ENCODE measurements at places on chromosomes 16 and 17.

- no peak for DNase-seq
These were observed 2.2 kb downstream of the GJC1 start for GRCh38 chr17:44827863-44828262.

DNA sequence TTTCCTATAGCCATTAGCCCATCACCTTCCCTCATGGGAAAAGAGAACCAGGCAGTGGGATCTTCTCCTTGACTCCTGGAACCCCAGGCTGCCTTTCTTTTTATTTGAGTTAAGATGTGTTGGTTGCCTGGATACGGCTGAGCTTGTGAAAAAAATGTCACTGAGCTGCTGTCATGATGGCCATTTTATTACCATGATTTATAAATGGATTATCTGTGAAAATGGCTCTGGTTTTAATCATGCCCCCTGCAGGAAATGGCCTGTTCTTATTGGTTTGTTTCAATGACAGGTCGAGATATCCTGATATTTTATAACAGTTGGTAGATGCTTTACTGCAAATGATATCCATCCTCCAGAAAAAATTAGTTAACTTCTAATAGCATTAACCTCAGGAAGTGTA, 640.4 kb downstream of the CDH11 start:
- no peak for DNase-seq

- DNase-seq: no peak
These were observed 100.3 kb downstream of the ADCY9 start for GRCh38 chr16:4016005-4016352.

DNA sequence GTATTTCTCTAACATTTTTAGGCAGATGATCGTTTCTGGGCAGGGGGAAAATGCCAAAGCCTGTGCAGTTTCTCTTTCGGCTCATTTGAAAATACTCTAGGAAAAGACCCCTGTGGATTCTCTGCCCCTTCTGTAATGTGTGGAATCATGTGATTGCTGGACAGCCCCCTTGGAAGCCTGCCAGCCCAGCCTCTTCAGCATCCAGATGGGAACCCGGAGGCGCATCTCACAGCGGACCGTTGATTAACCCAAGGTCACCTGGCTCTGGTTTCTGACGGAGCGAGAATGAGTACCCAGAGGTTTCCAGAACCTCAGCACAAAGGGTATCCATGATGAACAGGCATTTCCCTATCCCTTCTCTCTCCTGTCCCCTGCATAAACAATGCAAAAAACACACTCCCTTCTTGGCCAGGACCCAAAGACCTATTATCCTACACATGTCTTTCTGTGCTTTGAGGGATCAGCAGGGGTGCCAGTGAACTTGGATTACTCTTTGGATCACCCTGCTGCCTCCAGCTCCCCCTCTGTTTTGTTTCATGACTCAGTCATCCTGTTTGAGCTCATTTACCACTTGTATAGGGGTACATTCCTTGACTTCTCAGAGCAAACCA, 957.1 kb upstream of the RBFOX1 start:
- no peak for DNase-seq

GRCh38 chr17:18016426-18016825, 22.5 kb downstream of the ATPAF2 start:
- DNase-seq: no peak

DNA sequence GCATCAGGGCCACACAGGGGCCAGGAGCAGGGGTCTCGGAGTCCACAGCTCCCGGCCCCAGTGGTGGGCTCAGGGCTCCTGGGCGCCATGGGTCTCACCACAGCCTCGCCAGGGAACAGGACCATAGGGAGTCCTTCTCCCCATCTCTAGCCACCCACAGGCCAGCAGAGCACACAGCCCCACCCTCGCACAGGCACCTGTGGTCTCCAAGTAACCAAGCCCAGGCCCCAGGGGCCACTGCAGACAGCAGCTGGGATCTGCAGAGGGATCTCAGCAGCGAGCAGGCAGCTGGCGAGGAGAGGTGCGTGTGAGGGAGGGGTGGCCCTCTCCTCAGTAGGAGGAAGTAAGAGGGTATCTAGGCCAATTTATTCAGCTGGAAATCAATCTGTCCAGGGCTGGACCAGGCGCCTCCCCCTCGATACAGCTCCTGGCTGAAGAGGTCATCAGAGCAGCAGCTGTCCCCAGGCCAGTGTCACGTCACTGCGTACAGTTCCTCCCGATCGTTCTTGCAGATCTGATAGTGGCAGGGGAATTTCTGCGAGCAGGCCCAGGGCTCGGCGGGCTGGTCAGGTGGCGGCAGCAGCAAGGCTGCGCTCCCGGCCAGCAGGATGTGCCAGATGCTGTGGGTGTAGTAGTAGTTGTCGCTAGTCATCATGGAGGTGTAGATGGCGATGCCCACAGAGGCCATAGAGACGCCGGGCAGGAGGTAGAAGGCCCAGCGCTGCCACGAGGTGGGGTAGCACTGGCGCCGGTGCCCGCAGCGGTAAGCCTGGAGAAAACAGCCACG, 1.4 kb upstream of the MRPL28 start:
- DNase-seq: no peak

GRCh38 chr17:82740906-82741759, 5.7 kb downstream of the FN3K start:
- peak; percentile 50 for DNase-seq

- no peak for DNase-seq
These were observed 5.8 kb downstream of the NHERF2 start for GRCh38 chr16:2032285-2033056.

GRCh38 chr17:1640329-1641064, 5.0 kb downstream of the SCARF1 start:
- no peak for DNase-seq

GRCh38 chr17:16448490-16448889, 33.1 kb downstream of the TRPV2 start:
- DNase-seq: no peak

GRCh38 chr17:47949197-47949759, 7.9 kb downstream of the PNPO start:
- DNase-seq: peak; percentile 91

DNA sequence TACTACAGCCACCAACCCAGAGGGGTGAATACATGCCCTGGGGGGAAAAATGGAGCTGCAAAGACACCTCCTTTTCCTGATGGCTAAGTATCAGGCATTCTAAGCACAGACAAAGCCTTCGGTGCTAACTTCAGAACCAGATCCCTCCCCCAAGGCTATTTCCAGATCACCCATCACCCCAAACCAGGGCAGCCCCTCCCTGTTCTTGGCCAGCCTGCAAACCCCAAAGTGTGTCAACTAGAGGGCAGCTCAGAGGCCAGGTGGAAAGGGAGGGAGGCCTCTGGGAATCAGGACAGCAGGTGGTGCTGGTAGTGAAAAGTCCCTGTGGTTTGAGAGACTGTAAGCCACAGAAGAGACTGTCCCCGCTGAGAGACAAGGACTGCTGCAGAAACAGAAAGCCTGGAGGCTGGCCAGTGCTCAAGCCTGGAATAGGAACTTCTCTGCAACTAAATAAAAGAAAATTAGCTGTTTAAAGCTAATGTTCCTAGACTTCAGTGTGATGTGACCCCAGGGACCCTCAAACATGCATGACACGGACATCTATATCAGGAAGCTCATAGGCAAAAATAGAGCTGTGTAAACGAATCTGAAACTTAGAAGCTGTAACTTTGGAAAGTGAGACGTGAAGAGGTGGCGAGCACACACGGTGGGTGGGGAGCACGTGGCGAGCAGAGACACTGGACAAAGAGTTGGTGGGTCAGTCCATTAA, 9.1 kb downstream of the TUBG1 start:
- peak; percentile 72 for DNase-seq

DNA sequence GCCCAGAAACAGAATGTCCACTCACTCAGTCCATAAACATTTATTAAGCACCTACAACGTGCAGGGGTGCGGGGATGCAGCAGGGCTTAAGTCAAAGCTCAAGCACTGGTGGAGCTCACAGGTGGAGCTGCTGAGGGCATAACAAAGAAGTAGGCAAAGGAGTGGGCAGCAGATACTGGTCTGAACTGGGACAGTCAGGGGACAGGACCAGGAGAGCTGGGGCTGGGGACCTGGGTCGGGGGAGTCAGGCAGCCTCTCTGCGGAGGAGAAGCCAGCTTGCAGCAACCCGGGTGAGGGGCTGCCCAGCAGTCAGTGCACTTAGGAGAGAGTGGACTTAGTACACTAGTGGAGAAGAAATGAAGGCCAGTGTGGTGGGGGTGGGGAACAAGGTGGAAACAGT, 10.0 kb upstream of the TNFRSF13B start:
- DNase-seq: no peak

DNA sequence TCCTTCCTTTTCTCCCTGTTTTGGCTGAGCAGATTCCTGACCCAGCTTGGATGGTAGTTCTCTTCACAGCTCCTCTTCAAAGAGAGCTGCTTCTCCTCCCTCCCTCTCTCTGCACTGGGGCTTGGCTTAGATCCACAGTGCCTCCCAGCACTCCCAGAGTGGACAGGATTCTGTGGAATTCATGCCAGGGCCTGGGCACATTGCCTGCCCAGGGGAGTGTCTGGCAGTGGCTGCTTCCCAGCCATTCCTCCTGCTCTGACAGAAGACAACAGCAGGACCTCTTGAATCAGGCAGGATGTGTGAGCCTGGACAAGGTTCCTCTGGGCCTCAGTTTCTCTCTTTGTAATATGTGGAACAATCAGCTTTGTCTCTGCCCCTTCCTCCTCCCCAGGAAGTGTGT, 4.5 kb upstream of the MMP28 start:
- DNase-seq: no peak

Data from OCI-M1 (cell line).